Dermis microvascular lymphatic vessel endothelial cell (primary cell): ENCODE measurements at places on chromosomes 7 and 10.

DNA sequence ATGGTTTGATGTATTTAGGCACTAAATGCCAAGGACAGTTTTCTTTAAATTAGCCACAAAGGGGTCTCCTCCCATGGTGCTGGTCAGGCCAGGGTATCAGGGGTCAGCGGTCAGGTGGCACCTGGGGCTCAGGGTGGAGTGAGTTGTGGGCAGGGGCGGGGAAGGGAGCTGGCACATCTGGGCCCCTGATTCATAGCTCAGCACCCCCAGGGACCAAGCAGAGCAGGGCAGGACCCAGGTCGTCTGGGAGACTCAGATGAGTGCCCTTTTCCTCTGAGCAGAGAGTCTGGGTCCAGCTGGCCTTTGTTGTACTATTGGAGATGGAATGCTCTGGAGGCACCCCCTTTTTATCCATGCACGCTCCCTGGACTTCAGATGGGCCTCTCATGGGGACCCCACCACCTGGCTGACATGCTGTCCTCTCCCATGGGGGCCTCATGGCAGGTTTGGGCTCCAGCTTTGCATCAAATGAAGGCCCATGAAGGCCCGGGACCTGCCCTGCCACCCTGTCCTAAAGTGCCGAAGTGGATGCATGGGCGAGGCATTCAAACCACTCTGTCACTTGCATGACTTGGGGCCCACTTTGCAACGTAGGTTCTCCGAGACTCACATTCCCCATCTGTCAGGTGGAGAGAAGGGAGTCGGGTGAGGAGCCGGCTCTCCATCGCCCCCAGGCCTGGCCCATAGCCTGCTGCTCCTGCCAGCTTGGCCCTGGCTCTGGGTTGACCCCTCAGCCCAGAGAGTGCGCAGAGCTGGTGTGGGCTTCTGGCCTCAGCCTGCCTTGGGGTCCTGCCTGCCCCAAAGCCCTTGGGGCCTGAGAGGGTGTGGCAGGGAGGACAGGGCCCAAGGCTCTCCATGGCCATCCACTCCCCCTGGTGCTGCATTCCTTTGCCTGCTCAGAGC lies 66.4 kb downstream of the RAMP3 start:
- no peak for DNase-seq

- DNase-seq, result no peak
These were observed 335 bp upstream of the CHCHD1 start for GRCh38 chr10:73781548-73781878.

DNA sequence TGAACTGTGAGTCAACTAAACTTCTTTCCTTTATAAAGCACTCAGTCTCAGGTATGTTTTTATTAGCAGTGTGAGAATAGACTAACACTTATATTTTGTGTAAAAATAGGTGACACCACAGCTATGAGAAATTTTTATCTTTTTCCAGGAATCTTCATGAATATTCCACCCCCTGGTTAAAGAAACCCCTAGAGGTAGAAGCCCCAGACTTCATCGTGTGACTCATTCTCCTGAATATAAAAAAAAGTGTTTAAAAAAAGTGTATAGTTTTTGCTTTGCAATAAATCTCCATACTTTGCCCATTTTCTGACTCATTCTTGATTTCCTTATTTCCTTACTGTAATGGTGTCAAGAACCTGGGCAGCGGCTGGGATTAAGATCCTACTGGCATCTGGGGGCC lies 667.6 kb upstream of the CELF2 start:
- DNase-seq, result no peak

DNA sequence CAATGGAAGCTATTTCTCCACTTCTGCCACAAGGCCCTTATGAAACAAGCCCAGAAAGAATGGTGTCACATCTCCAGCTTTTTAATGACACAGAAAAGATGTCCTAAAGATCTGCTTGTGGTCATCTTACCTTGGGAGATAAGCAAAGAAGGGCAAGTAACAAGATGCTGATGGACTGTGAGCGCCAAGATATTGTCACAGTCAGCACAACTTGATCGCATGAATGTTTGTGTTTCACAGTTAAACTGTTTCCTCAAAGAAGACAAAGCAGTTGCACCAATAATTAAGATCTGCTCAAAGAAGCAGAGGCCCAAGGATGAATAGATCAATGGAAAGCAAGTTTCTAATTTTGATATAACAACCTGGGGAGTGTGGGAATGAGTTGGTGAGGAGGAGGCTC lies 15.9 kb downstream of the ICA1 start:
- DNase-seq, result no peak

- DNase-seq, result no peak
These were observed 212.8 kb downstream of the ADARB2 start for GRCh38 chr10:1524540-1524939.

- no peak for DNase-seq
These were observed 150.2 kb downstream of the TCF7L2 start for GRCh38 chr10:113100281-113100680.

DNA sequence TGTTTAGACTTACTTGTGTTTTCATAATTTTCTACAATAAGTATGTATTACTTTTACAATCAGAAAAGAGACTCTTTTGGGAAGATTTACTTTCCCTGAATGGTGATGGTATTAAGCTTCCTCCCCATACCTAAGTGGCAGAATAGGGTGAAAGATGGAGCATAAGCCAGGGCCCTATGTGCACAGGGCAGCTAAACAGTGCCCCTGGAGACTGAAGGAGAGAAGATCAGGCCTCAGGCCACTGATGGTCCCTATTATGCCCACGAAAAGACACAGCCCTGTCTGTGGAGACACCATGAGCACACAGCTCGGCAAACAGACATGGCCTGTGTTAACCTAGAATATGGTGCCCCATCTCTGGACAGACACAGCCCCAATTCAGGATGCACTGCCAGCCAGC lies 139.4 kb downstream of the OAT start:
- no peak for DNase-seq

GRCh38 chr10:32446536-32447406 lies 831 bp downstream of the CCDC7 start:
- peak; percentile 5 for DNase-seq

- DNase-seq, result no peak
These were observed 622.0 kb upstream of the PFKP start for GRCh38 chr10:2445370-2445769.

GRCh38 chr10:13037832-13038231 lies 36.3 kb upstream of the CCDC3 start:
- no peak for DNase-seq

GRCh38 chr10:71713135-71714030 lies 6.2 kb downstream of the C10orf105 start:
- DNase-seq, result peak; percentile 15

DNA sequence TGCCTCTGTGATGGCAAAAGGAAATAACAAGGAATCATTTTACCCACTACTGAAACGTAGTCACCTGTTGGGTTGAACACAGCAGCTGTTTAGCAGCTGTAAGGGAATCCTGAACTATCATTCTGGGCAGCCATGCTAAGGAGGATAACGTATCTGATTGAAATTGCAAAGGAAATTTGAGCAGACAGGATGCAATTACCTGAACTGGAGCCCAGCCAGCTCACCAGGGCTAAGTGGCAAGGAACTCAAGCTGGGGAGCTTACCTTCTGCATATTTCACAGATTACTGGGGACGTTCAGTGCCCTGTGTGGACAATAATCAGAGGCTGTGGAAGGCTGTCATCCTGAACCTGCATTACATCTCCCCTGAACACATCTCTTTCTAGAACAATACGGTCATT lies 650.5 kb downstream of the SORCS3 start:
- no peak for DNase-seq
